WERI-Rb-1 (cell line): ENCODE measurements at places on chromosomes 2 and 18.
A peak's percentile ranks its signal among the peaks of the same experiment; 100 is the strongest.

DNA sequence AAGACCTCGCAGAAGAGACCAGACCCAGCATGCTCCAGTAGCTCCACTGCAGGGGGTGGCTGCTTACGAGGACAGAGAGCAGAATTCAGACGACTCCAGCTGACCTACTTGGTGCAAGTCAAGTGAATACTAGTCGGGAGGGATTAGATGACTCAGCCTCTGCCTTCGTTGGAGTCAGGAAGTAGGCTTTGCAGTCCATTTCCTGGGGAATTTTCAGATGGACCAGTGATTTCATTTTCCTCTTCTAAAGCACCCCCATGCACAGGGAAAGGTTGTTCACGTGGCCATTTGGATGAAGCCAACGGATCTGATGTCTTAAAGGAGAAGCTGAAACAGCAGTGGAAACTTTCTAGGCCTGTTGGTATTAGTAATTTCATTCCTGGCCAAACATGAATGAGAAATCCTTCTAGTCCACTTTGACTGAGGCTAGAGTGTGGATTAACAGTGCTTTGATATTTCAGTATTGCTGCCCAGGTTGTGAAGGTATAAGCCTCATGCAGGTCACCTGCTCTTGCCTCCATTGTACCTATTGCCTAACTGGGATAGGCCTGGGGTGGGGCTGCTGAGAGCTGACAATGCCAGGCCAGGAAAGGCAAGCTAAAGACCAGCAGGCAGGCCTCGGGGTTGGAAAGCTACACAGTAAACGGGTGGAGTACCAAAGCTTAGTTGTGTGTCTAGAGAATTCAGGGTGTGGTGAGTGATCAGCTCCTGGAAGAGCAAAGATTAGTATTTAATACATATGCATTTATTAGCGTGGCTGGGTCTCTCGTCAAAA is 117.6 kb upstream of the FOSL2 start:
- peak; percentile 44 for DNase-seq

GRCh38 chr2:21656330-21657075 is 532.7 kb downstream of the TDRD15 start:
- no peak for DNase-seq

DNA sequence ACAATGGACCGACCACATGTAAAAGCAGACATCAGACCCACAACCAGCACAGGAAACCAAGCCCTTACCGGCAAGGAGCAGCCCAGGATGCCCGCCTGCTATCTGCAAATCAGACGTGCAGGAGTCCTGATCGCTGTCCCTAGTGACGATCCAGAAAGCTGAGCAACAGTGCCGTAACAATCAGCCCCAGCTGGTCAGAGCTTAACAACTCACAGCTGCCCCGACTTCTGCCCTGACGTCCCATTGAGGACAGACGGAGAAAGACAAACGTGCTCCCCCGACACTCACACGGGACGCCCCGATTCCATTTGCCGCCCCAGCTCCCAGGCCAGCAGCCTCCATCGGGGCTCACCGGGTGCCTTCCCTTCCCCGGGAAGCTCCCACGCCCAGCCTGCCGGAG is 39.8 kb upstream of the PXDN start:
- peak; percentile 61 for DNase-seq

DNA sequence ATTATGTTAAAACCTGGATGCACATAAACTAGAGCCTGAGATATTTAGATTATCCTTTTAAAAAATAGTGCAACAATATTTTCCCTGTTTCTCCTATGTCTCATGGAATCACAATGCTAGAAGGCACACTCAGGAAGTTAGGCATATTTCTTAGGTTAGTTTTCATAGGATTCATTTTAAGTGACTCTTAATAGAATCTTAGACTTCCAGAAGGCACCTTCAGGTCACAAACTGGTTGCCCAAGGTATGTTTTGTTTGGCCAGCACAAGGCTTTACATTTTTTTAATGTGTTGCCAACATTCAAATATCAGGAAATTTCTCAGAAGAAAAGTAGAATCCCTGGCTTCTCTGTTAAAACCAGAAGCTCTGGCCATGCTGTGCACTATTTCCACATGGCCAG is 129.3 kb downstream of the LNPK start:
- DNase-seq, result no peak

DNA sequence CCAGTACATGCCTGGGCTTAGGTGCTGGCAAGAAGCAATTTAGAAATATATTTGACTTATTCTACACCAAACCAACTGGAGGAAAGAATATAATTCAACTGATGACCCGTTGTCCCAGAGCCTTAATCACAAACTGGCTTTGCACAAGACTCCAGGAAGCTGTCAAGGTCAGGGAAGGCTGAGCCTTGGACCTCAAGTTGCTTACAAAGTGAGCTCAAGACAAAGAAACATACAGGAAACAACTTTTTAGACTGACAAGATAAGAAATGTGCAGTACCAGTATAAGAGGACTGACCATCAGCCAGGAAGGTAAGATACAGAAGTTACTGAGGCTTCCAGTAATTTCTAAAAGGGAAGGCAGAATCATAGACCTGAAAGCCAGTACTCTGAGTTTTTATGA is 35.0 kb upstream of the GPR55 start:
- no peak for DNase-seq
